ENCODE measurements at places on chromosomes 1 and 21.

DNA sequence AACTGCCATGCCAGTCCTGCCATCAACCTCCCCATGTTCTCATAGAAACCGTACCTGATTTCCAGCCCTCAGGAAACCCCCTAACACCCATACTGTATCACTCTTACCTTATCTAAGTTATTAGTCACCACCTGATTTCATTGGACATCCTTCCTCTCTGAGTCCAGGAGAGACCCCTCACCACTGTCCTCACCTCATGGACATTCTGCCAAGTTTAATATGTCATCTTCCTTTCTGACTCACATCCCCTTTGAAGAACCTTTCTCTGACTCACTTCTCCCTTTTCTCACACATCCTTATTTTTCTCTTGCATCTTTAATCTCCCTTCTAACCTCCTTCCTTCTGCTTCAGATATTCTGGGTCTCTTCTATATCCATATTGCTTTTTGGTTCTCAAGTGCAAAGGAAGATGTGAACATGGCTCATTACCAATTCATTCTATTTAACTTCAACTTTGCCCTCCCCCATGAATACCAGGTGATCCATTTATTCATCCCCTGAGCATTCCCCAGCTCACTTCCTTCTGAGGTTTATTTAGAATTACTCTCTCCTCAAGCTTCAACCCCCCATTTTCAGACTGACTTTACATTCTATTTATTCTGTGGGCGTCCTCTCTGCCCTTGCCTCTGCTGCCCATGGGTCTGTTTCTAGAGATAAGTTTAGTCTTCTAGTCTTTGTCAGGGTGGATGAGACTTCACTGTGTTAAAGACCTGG, 206.8 kb upstream of the ESRRG start:
- DNase-seq, result no peak

DNA sequence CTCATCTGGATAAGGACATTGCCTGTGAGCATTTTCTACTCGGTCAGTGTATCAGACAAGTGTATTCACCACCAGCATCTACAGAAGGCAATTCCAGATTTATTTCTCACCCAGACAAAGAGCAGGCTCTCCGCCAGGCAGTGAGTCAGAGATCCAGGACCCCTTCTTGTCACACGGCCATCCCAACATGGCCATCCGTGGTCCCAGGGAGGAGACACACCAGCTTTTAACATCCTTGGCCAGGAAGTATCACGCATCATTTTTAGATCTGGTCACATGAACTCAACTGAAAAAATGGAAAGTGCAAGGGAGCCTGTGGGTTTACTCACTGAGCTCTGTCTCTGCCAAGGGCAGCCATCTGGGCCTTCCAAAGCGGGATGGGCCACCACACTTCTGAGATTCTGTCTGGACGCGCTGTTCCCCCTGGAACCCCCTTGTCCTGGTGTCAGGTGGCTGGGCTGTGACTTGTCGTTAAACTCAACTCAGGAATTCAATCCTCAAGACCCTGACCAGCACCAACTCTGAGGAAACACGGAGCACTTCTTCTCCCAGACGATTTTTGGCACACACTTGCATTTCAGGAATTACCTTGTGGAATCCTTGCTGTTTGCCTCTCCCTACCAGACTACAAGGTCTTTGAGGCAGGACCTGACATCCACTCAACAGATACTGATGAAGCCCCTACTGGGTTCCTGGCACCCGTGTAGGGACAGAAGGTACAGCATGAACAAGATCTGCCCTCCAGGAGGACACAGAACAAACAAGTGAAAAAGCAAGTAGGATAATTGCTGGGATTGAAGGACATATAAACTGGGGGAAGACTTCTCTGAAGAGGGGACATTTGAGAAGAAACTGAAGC, 21.6 kb upstream of the CCSAP start:
- DNase-seq, result no peak

GRCh38 chr1:45545553-45546310, 4.9 kb upstream of the AKR1A1 start:
- no peak for DNase-seq

DNA sequence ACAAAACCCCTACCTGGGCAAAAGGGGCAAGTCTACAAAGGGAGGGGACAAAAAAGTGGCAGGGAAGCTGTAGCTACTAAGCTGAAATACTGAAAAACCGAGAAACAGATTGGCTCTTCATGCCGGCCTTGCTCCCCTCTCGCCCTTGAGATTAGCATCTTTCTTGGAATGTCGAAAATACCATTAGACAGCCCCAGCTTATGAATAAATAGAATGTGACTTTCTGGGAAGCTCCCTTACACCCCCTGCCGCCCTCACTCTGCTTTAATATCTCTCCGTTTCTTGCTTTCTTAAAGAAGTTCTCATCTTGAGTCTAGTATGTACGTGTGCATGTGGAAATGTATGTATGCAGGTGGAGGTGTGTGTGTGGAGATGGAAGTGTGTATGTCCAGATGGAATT, 14.1 kb downstream of the TRAF3IP3 start:
- DNase-seq, result no peak

- DNase-seq, result no peak
Measured at GRCh38 chr1:111618961-111619634, 491 bp upstream of the RAP1A start.

- no peak for DNase-seq
Measured at GRCh38 chr21:39020751-39021477, 162.3 kb downstream of the PSMG1 start.

- no peak for DNase-seq
Measured at GRCh38 chr1:174800876-174801275, 198.9 kb upstream of the CACYBP start.

GRCh38 chr1:43388613-43389012, 987 bp downstream of the MED8 start:
- DNase-seq, result no peak

DNA sequence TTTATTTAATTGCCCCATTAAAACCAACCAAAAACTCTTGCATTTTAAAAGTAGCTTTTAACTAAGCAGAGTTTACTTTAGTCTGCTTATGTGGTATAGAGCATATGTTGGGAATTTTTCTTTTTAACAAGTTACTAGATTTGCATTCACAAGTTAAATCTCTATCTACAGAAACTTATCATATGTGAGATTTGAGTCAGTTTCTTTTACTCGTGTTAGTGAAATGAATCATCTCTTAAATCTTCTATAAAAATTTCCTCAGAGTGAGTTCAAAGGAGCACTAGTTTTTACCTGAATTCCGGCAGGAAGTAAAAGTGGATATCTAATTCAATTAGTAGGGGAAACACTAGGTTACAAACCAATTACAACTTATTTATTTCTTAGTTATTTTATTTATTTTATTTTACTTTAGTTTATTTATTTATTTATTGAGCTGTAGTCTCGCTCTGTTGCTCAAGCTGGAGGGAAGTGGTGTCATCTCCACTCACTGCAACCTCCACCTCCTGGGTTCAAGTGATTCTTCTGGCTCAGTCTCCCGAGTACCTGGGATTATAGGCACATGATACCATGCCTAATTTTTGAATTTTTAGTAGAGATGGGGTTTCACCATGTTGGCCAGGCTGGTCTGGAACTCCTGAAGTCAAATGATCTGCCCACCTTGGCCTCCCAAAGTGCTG, 1609.6 kb upstream of the B3GALT2 start:
- DNase-seq, result no peak

DNA sequence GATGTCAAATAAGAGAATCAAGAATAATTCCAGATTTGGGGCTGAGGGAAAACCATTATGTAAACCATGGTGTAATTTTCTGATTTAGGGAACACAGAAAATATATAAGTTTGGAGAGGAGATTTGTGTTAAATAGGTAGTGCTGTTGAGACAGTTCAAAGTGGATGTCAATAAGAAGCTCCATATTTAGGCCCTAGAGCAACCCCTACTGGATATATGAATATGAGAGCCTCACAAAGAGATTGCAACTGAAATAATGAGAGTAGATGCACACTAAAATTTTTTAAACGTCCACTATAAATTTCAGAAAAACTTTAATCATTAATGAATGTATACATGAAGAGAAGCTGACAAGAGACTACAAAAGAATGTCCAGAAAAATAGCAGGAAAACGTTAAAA, 1447.8 kb upstream of the PRMT6 start:
- no peak for DNase-seq

GRCh38 chr1:152141971-152142584, 16.9 kb downstream of the RPTN start:
- DNase-seq, result no peak

DNA sequence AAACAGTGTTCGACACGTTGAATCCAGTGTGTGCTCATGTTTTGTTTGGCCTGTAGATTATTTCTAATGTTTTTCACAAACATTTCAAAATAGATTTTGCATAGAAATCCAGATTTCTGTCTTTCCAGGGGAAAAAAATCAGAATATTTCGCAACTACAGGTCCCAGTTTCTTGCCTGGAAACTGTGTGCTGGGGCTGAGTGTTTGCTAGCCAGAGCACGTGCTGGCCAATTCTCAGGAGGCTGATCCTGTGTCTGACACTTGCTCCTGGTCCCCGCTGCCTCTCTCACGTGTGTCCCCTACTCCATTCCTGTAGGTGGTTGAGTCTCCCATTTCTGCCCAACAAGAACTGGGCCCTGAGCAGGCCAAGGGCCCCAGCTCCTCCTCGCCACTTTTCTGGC, 2.4 kb downstream of the MAB21L3 start:
- DNase-seq, result no peak

DNA sequence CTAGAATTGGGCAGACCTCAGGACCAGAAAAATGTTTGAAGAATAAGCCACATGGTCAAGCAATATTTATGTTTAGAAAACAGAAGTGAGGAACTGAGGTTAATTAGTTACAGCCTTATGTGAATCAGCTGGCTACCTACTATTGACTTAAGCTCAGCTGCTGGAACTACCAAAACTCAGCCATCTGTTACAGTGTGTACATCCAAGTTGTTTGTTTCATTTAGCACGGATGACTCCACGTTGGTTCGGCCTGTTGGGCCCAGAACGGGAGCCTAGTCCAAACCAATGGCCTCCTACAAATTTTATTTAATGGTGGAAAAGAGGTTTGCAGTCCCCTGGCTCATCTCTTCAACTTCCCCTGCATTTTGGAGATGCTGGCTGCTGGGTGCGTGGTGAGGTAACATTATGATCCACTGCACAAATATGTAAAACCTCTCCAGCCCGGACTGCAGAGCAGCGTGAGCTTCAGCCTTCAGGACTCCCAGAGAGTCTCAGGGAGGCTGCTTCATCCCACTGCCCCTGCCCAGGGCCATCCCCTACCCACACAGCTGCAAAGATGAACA, 143.4 kb downstream of the ZZZ3 start:
- DNase-seq, result no peak

DNA sequence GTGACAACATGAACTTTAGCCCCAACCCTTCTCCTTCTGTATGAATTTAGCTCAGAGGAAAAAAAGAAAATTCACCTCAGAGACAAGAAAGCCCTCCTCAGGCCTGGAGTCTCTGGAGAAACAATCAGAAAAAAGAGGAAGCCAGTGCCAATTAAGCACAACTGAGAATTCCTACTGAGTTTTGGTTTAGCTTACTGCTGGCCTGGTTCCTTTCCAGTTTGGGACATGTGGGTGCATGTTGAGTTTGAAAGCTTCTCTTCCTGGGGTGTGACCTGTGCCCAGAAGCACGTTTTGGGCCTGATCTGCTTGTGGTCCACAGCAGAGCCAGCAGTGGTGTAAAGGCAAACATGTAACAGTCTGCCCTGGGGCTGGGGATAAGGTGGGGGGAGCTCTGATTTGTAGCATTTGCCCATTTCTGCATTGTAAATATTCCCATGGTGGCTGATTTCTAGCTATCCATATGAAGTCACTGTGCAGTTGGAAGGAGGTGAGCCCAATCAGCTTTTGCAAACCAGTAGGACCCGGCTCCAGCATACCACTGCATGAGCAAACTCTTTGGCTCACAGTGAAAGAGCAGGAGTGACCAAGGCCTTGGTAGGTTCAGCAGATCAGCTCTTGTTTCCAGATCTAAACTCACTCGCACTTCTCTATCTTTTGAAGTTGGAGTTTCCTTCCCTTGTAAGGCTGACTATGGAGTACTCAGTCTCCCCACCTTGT, 4.7 kb upstream of the THEM5 start:
- DNase-seq, result no peak

DNA sequence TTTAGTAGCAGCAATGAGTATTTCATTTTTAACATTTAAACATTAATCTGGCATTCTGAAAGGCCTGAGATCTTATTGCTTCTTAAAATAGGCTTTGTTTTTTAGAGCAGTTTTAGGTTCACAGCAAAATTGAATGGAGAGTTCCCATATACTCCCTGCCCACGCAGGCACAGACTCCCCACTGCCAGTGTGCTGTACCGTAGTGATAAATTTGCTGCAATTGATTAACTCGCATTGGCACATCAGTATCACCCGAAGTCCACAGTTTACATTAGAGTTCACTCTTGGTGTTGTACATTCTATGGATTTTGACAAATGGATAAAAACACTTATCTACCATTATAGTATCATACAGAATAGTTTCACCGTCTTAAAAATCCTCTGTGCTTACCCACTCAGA, 71.8 kb upstream of the ERRFI1 start:
- DNase-seq, result no peak

- DNase-seq, result no peak
Measured at GRCh38 chr1:25821112-25821476, 1.3 kb downstream of the MTFR1L start.

GRCh38 chr1:112589766-112590165, 29.2 kb downstream of the ST7L start:
- DNase-seq, result no peak

- DNase-seq, result no peak
Measured at GRCh38 chr1:5067246-5067645, 412.8 kb downstream of the AJAP1 start.

DNA sequence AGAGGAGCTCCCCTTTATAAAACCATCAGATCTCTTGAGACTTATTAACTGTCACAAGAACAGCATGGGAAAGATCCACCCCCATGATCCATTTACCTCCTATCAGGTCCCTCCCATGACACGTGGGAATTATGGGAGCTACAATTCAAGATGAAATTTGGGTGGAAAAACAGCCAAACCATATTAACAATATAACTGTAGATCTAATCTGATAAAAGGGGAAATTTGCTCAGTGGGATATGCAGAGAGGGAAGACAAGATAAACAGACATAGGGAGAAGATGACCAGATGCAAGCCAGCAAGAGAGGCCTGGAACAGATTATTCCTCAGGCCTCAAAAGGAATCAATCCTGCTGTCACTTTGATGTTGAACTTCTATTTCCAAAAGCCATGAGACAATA, 841.5 kb downstream of the LRRIQ3 start:
- DNase-seq, result no peak

DNA sequence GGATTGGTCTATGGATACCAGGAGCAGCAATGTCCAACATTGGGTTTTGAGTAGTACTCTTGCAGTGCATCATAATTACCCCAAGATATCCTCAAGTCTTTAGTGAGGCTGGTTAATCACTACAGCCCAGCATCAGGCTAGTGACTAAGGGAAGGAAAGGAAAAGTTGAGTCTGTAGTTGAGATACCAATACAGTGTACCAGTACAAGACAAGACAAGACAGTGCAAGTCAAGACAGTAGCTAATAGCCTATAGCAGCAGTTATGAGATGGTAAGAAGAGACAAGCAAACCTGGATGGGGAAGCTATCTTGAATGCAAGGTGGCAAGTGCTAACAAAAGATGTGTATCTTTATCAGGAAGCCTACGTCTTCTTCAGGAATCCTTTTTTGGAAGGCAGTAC, 13.3 kb upstream of the GNG12 start:
- no peak for DNase-seq

DNA sequence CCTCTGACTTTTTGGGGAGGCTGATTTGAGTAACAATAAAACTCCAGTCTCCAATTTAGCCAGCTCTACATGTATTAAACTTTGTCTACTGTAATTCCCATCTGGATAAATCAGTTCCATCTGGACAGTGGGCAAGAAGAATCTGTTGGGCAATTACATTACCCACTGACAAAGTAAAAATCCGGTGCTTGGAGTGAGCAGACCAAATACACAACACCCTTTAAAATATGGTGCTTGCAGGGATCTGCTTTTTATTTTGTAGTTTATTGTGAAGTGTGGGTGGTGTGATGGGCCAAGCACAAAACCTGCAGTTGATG, 8.9 kb upstream of the CD55 start:
- no peak for DNase-seq

All from stimulated activated CD8-positive, alpha-beta memory T cell treated with anti-CD3 and anti-CD28 coated beads, Interleukin-4, amount 100 ng/mL, for 24 hours (primary cell).